Omental fat pad (tissue), 4 donors: ENCODE measurements at places on chromosomes 3 and 15.

DNA sequence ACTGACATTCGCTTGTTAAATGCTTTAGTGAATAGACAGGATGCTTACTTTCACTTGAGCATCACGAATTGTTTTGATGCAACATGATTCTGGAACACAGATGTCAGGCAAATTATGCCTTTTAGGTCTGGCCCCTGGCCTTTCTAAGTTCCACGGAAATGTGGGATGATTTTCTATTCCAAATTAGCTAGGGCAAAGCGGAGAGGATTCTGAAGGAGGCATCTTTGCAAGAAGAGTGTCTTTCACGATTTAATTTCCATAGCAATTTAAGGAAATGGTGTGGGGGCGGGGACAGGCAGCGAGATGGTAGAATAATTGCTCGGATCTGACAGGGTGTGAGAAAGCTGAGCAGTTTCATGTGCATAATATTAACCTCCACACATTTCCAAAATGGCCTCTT, 238.5 kb upstream of the KCNMB2 start:
- no peak for DNase-seq

DNA sequence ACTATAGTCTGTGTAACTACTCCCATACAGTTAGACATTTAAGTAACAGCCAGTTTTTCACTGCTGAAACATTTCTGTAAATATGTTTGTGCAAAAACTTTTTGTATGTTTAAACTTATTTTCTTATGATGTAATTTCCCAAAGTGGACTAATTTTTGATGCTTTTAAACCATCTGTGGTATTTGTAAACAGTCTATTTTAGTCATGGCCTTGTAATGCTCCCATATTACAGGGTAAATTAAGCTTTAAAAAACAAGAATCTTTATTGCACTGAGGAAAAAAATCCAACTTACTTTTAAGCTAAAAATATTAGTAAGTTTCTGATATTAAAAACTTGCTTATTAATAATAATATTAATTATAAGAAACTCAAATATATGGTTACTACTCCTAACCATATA, 13.5 kb downstream of the CCDC14 start:
- no peak for DNase-seq

GRCh38 chr3:37243820-37244748, 69.7 kb upstream of the LRRFIP2 start:
- peak; percentile 65 for DNase-seq

DNA sequence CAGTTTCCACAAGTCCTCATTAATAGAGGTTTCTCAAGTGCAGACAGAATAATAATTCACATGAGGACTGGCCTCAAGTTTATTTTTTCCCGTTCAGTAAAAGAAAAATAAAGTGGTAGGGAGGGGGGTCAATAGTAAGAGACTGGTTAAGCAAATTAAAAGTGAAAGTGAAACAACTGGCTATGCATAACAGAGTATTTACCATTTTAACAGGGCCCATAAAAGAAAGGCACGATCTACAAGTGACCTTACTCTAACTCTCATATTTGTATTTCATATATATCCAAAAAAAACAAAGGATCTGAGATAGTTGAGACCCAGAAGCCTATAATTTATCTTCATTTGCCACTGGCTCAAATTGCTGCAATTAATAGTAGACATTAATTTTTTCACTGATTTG, 686.3 kb downstream of the NTRK3 start:
- no peak for DNase-seq

- DNase-seq: no peak
Measured at GRCh38 chr15:58957101-58957973, 23.9 kb upstream of the SLTM start.

- no peak for DNase-seq
Measured at GRCh38 chr3:54312156-54312899, 190.0 kb downstream of the CACNA2D3 start.

- no peak for DNase-seq
Measured at GRCh38 chr3:22141769-22142168, 390.8 kb upstream of the ZNF385D start.

GRCh38 chr3:53342353-53342752, 5.0 kb downstream of the DCP1A start:
- DNase-seq: no peak

DNA sequence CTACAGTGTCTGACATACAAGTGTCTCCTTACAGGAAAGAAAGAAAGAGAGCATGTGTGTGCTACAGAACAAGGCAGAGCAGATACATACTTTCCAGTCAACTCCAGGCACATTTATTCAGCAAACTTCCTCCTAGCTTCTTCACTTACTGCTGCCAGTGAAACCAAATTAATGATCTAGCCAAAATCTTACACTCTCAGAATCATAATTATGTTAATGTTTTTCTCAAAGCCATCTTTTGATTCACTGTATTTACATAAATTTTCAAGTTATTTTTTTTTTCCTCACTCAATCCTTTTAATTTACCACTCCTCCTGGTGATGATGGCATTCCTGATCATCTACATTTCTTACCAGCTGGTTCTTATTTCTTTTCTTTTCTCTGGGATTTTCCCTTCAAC, 326.7 kb downstream of the IGSF11 start:
- DNase-seq: no peak

DNA sequence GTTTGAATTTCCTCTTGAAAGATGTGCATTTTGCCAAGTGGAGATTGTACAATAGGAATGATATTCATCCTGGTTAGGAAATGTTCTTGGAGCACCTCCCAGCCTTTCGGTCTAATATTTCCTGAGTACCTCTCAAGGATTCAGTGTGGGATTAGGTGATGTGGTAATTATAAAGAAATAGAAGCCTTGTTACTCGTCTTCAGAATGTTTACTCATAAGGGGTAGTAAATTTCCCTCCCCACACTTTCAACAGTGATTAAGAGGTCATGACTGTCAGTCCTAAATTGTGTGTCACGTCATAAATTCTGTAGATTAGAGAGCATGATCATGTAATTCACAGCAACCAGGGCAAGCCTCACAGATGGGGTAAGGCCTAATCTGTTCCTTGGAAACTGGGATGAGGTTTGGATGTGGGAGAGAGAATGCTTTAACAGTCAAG, 633.1 kb upstream of the TBL1XR1 start:
- no peak for DNase-seq

DNA sequence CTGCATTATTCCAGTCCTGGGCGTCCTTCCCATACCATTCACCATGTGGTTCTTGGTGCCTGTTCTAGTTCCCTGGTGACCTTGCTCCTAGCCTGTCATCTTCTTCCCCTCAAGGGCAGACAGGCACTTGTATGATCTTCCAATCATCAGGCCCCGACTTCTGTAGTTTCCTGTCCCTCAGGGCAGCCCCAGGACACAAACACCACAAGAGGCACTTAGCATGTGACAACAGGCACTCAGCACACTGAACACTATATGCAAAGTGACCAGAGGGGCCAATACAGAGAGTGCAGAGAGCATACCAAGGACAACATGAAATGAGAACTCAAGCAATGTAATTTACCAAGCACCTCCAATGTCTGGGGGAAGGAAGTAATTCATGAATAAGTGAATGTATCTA, 17.9 kb downstream of the TMEM40 start:
- no peak for DNase-seq

- DNase-seq: no peak
Measured at GRCh38 chr15:101438482-101439284, 50.8 kb downstream of the PCSK6 start.

DNA sequence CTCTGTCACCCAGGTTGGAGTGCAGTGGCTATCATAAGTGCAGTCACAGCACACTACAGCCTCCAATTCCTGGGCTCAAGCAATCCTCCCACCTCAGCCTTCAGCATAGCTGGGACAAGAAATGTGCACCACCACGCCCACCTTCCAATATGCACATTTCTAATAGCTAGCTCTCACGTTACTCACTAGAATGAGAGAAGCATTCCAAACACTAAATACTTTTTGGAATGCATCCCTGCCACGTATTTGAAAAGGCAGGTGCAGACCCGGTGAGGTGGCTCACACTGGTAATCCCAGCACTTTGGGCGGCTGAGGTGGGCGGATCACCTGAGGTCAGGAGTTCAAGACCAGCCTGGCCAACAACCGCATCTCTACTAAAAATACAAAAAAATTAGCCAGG, 7.6 kb upstream of the TCF12 start:
- no peak for DNase-seq

- DNase-seq: no peak
Measured at GRCh38 chr3:65786890-65787289, 251.8 kb downstream of the MAGI1 start.

DNA sequence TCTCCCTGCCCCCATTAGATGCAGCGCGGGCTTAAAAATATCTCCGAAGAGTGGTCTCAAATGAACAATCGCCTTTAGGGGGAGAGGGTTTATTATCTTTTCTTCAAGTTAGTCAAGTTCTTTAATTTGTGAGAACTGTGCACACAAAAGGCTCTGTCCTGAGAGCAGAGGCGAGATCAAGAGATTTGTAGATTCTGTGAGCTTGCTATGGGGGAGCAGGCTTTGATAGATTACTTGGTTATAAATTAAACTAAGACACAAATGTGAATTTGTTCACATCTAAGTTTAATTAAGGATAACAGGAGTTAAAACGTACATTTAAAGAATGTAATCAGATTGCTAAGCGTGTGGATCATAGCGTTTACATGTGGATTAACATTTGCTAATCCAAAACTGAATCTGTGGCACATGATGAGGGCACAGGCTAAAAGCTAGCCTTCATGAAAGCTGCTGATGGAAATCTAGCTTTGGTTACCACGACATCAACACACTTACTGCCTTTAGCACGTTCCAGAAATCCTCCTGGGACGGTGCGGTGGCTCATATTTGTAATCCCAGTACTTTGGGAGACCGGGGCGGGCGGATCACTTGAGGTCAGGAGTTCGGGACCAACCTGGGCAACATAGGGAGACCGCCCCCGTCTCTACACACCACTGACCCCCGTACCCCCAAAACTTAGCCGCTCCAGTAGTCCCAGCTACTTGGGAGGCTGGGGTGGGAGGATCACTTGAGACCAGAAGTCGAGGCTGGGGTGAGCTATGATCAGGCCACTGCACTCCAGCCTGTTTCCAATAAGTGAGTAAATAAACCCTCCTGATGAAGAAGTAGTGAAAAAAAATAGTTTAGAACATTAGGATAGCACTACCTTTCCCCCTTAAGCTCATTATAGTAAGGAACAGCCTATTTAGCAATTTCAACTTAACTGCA, 1.0 kb upstream of the PRTG start:
- DNase-seq: no peak

- no peak for DNase-seq
Measured at GRCh38 chr3:143188881-143189280, 69.3 kb downstream of the CHST2 start.

- DNase-seq: no peak
Measured at GRCh38 chr15:100493213-100493612, 35.5 kb downstream of the CERS3 start.

GRCh38 chr15:70133296-70133695, 35.6 kb upstream of the TLE3 start:
- DNase-seq: no peak

DNA sequence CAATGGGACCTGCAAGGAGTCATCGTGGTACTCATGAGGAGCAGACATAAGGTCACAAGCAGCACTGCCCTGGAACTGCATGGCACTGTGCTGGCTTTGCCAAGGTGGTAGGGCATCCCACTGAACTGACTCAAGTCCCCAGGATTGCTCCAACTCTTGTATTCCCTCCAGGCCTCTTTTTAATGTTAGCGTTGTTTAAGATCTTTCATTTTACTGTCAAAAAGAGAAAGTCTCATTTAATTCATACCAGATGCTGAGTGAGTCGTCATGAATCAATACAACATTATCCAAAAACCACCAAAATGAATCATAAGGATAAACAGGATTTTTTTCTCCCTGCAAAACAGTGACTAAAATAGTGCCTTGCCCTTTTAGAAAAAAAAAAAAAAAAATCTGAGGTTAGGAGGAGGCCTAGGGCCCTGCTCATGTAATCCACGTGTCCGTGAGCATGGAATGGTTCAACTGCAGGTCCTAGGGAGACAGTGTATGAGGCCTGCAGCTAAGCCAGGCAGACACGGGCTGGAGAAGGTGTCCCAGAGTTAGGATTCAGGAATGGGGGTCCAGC, 36.7 kb upstream of the BLM start:
- DNase-seq: no peak
